ENCODE measurements at places on chromosomes 7 and 10.

DNA sequence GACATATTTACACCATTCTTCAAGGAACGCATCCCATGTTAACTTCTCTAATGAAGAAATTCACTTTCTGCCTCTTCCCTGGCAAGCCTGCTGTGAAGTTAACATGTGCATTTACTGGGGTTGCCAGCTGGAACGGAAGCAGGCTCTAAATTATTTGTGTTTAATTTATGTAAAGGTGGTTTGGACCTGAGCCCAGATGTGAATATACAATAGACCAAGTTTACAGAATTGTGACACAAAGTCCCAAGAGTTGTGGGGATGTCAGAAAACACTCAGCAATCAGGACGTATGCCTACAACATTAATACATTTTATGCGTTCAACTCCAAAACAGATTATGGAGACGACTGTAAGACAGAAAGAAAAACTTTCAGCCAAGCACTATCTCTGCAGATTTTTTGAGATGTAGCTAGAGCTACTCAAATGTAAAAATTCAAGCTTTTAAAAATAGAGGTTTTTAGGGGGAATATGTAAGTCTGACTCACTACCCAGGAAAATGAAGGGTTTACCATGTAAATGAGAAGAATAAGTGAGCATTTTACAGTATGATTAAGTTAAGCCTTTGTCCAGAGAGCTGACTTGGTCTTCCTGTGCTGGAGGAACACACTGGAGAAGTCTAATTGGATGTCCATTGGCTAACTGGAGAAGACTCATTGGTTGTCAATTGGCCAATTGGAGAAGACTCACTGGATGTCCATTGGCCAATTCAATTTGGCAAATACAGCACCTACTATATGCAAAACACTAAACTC lies 19.5 kb downstream of the NRP1 start:
- DNase-seq = no peak

DNA sequence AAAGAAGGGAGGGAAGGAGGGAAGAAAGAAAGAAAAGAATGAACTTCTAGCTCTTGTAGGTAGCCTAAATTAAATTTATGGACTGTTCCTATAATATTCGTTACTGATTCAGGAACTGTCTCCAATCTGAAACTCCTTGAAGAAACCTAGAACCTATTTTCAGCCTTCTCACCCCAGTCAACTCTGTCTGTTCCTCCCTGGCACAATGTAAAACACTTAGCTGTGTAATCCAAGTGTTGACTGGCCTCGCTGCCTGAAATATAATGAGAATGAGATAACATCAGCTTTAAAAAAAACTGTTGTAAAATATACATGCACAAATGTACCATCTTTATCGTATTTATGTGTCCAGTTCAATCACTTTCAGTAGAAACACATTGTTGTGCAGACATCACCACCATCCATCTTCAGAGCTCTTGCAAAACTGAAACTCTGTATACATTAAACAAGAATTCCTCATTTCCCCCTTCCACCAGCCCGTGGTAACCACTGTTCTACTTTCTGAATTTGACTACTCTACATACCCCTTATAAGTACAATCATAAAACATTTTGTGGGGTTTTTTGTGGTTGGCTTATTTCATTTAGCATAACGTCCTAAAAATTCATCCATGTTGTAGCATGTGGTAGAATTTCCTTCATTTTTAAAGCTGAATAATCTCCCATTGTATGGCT lies 6.3 kb upstream of the C7orf33 start:
- DNase-seq = no peak

DNA sequence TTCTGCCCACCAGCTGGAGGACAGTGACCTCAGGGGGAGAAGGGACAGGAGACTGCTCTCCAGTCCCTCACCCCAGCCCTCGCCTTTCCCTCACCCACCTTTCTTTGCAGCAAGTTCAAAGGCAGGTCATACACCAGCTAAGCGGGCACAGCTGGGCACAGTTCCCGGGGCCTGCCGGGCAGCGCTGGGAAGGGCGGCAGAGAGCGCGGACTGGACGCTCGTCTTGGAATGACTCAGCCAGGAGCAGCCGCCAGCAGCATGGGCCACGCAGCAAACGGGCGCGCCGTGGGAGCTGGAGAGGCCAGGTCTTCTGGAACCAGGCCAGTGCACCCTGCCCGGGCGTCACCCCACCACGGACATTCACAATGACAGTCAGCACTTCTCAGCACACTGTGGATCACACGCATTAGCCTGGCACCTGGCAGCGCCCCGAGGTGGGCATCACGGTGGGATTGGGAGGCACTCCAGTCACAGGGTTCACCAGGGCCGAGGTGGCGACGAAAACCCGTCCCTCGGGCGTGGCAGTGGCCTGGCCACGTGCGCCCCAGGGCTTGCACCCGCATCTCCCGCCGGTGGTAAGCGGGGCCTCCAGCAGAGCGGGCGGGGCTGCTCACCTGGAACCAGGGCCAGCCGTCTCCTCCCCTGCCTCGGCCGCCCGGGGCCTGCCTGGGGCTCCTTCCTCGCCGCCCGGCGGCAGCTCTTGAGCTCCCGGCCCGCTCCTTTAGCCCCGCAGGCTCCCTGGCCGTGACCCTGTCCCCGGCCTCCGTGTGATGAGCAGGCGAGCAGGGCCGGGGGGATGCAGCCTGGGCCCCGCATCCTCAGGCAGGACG lies 29.0 kb upstream of the WDFY4 start:
- DNase-seq = no peak

DNA sequence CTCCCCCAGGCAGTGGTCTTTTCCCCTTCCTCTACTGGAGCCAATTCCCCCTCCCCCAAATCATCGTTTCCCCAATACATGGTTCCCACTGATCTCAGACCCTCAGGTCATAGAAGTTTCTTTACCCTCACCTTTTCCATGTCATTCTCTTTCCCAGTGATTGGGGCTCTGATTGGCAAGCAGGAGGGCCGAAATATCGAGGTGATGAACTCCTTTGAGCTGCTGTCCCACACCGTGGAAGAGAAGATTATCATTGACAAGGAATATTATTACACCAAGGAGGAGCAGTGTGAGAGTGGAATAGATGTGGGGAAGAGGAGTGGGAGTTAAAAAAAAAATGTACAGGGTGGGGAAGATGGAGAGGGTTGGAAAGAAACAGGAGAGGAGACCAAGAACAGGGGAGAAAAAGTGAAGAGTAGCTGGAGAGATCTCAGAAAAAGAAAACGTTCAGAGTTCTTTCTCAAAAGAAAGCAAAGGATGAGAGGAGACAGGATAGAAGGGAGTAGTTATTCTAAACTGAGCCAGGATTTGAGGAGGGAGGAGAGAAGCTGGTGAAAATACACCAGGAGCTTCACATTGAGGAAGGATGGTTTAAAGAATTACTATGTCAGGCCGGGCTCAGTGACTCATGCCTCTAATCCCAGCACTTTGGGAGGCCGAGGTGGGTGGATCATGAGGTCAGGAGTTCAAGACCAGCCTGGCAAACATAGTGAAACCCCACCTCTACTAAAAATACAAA lies 858 bp downstream of the COPS6 start:
- DNase-seq = no peak

DNA sequence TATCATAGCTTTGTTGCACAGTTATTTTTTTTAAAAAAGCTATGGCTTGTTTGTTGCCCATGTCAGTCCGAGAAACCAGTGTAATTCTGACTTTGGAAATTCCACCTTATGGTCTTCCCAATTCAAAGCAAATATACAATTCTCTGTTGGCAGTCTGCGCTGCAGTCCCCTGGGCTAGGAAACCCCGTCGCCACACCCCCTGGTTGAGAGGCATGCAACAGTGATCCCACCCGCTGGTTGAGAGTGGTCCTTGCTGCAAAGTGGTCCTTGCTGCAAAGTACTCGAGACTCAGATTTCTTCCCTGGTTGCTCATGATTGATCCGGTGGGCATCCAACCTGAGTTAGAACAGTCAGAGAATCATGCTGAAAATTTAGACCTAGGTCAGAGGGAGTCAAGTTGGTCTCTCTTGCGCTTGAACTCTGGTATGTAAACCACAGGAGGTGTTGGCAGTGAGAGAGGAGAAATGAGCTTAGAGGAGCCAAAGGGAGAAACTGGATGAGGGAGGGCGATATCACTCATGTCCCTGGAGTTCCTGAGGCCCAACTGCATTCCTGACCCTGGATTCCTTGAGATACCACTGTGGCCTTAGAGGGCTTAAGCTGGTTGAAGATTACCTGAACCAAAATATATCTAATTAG lies 45.0 kb upstream of the STK17A start:
- DNase-seq = no peak

DNA sequence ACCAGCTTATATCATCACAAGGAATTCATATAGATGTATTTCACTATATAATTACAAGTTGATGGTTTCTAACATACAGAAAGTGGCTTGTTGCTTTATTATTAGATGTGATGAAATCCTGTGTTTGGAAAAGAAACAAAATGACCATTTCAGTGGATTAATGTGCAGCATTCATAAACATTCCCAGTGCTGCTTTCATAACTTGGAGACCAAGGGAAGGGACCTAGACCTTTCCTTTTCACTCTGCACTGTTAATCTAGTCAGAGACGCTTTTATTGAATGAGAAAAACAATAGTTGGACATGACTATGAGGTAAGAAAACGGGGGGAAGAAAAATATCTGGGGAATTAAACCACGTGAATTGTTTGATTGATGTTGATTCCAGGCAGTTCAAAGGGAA lies 160.0 kb downstream of the HDAC9 start:
- no peak for DNase-seq

DNA sequence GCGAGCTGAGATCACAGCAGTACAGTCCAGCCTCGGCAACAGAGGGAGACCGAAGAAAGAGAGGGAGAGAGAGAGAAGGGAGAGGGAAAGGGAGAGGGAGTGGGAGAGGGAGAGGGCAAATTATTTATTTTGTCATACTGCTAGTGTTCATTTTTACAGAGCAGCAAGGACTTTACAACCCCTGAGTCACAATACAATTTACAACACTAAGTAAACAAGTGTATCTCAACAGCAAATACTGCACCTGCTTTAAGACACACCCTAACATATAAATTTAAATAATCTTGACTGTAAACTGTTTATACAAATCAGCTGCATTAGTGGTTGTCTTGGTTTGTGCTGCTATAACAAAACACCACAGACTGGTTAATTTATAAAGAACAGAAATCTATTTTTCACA lies 27.2 kb downstream of the HTR5A start:
- no peak for DNase-seq

- no peak for DNase-seq
Observed at GRCh38 chr10:4028027-4028471, 243.0 kb upstream of the KLF6 start.

GRCh38 chr10:98610836-98611235 lies 164.1 kb upstream of the HPS1 start:
- no peak for DNase-seq

- no peak for DNase-seq
Observed at GRCh38 chr7:5870311-5870710, 10.3 kb upstream of the OCM start.

DNA sequence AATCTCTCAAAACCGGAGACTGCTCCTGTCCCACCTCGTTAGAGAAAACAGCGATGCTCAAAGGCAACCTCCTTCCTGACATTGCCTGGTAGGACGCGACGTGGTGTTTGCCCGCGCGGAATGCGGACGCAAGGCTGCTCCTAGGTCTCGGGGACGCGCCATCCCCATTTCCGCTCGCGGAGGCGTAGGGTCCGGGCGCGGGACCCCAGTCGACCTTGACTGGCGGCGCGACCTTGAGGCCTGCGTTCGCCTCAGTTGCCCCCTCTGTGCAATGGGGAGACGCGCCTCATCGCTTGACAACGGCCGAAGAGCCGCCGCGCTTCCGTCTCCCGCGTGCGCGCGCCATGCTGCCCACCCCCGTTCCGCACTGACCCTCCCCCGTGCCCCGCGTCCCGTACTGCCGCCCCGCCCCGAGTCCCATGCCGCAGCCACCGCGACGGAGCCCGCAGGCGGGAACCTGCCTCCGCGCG lies 412 bp upstream of the PPIA start:
- DNase-seq = no peak

DNA sequence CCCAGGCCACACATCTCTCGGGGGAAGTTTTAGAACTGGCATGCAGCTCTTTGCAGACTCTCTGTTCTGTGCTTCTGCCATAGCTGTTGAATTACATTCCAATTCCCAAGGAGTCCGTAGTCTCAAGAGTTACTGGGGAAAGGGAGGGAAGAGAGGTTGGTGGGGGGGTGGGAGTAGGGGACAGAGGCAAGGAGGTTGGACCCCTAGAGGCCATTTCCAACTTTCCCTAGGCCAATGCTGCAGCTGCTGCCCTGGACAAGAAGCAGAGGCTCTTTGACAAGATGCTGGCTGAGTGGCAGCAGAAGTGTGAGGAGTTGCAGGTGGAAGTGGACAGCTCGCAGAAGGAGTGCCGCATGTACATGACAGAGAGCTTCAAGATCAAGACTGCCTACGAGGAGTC lies 23.8 kb downstream of the MYH16 start:
- no peak for DNase-seq

DNA sequence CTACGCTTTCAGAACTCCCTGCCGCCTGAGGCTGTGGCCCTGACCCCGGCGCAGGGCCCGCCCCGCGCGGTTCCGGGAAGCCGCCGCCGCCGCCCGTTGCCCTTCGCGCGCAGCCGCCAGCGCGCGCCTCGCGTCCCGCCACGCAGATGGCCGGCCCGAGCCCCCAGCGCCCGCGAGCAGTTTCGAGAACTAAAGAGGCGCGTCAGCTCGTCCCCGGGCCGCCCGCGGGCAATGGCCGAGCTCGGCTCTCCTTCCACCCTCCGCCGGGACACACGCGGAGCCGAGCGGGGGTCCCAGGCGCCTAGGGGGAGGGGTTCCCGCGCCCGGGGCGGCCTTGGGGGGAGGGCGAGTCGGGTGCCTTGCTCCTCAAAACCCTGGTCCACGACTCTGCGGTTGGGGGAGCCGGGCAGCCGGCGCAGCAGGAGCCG lies 1.8 kb downstream of the HNRNPF start:
- no peak for DNase-seq

DNA sequence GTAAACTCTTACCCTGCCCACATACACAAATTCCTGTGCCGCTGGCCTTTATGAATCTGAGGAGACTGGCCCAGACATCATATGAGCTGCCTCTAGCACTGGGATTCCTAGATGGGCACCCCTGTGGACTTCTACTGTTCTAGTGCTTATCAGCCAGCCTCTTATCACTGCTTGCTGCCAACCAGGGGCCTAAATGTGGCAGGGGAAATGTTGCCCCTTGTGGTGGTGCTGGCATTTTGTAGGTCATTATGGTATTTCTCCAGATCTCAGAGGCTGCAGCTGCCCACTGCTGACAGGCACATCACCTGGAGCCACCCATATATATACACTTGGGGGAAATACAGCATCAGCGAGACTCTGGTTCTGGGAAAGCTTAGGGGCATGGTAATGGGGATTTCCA lies 5.4 kb downstream of the SFR1 start:
- DNase-seq = no peak

Data from KG1 (cell line).